Anterior cingulate cortex (tissue), 58 donors: ENCODE measurements at places on chromosomes 12 and 14.

- no peak for DNase-seq
Observed at GRCh38 chr12:75661908-75662307, 150.5 kb upstream of the KRR1 start.

- no peak for DNase-seq
Observed at GRCh38 chr14:61581955-61582615, 113.2 kb upstream of the HIF1A start.

GRCh38 chr12:119115296-119115905 is 63.3 kb upstream of the HSPB8 start:
- DNase-seq: peak; percentile 1

GRCh38 chr12:47556261-47557030 is 149.4 kb downstream of the RPAP3 start:
- DNase-seq: no peak

DNA sequence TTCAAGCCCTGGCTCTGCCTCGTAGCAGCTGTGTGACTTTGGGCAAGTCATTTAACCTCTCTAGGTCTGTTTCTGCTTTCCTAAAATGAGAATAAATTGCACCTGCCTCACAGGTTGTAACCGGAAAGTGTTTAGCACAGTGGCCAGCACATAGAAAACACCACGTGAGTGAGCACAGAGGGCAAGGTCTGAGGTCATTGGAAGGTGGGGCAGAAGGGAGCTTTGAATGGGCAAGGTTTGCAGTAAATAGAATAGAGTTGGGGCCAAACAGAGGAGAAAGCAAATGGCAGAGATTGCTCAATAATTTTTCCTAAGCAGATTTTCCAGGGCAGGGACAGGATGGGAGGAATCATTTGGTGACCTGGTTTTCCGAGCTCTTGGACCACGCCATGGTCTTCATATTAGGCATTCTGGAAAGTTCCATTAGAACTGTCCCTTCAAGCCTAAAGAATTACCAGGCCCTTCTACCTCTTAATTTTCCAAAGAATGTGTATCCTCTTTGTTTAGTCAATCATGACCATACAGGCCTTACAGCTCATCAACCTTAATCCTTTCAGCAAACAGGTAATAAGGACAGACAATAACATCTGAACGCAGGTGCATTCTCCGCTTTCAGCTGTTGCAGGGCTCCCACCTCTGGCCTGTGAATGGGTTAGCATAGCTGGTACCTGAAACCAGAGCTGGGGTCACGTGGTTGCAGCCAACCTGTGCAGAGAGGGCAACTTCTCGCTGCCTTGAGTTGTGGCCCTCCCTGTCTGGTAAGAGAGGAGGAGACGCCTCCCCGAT is 53.8 kb downstream of the VWF start:
- no peak for DNase-seq

DNA sequence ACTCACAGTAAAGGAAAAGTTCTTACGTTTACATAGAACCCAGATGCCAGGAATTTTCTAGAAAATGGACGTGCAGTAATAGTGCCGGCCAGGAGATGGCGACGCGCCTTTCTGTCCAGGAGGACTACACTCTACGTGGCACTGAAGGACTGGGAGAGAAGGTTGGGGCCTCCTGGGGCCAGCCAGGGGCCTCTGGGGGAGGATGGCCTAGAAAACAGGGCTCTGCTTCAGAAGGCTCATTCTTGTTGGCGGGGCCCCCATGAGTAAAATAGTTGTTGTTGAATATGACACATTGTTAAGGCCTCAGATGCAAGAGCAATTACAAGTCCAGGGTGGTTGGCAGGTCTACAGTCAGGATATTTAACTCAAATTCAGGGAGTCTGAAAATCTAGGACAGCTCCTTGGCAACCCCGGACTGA is 120.1 kb upstream of the MAX start:
- DNase-seq: peak; percentile 64

DNA sequence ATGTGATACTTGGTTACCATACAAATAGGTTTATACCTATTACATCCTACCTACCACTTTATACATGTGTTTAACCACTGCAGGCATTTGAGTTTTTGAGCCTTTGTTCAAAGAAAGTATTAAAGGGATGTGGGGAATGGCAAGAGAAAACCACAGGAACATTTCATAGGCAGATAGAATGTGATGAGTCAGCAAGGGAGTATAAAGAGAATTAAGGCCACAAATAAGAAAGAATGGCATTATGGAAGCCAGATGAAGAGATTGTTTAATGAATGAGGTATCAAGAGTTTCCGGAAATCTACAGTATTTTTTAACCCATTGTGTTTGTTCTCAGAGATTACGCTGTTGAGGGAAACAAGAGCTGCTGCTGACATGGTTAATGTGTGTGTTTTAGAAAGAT is 66.9 kb downstream of the METTL25 start:
- DNase-seq: no peak

GRCh38 chr14:51479584-51480325 is 172.0 kb upstream of the FRMD6 start:
- no peak for DNase-seq

- DNase-seq: no peak
Observed at GRCh38 chr14:43410631-43411030, 1096.5 kb downstream of the FSCB start.

- DNase-seq: no peak
Observed at GRCh38 chr12:110638796-110639195, 24.9 kb downstream of the TCTN1 start.

DNA sequence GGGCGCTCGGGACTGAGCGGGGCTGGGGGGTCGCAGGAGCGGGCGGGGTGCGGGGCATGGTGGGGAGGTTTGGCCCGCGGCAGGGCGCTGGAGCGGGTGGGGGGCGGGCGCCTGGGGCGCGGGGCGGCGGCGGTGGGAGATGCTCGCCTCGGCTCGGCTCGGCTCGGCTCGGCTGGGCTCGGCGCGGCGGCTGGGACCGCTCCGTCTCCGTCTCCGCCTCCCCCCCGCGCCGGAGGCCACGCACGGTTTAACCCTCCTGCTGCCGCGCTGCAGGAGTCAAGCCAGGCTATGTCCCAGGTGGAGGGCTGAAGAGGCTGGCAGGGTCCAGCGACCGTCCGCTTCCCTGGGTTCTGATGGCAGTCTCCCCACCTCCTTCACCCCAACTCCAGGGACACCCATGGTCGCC is at the start of gene PIANP:
Gene PIANP (minus strand): TSS at position 170 of the 406 bp plus-strand sequence. CDS start 2,754 bp downstream, outside the sequence.
- DNase-seq: peak; percentile 40
